ENCODE measurements at places on chromosomes 6 and 20.

DNA sequence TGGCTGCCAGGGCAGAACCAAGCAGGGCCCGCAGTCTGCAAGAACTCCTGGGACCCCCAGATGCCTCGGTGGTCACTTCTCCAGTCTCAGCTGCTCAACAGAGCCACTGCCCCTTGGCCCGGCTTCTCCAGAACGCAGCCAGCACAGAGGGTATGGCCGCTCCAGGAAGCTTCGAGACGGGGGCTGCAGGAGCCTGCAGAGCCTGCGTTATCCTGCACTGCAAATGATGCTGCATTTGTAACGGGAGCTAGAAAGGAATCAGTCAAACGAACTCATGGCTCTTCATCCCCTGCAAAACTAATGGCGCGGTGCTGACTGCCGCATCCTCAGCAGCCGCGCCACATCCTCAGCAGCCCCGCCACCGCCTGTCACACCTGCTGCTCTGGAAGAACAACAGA is 254.9 kb downstream of the TAF4 start:
- no peak for DNase-seq

DNA sequence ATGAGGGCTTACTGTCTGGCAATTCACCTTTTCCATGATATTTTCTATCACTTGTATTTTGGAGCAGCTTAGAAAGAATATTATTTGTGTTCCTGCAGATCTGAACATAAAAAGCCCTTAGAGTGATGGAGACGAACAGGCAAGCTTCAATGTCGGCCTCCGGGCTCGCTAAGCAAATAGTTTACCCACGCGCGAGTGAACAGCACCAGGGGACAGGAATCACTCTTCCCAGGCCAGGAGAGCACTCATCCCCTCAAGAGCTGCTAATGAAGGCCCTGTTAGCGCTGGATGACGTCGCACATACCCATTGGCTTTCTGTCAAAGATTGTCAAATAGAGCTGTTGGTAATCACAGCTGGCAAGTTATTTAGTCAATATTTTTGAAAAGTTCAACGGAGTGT is 395.7 kb downstream of the ZFAND3 start:
- no peak for DNase-seq

- no peak for DNase-seq
Measured at GRCh38 chr6:18693881-18694280, 306.7 kb downstream of the RNF144B start.

GRCh38 chr6:52139985-52140680 is 46.0 kb upstream of the IL17A start:
- DNase-seq, result no peak

GRCh38 chr6:168071620-168072019 is 7.4 kb downstream of the FRMD1 start:
- no peak for DNase-seq

DNA sequence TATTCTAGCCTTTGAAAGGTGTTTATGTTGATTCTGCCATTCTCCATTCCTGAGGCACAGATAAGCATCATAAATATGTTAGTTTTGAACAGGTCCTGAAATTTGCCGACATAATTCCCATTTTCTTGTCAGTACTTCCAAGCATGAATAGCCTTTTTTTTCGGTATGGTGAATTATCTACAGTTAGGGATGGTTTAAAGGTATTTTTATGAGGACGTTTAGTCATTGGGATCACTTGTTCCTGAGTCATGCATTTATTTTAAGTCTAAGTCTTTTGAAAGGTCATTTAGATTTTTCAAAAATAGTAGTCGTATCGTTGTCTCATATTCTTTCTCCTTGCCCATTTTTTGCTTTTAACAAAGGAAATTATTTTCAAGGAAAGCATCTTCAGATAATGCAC is 98.7 kb downstream of the PHACTR3 start:
- DNase-seq, result no peak

GRCh38 chr6:7914991-7915789 is 4.6 kb upstream of the TXNDC5 start:
- no peak for DNase-seq

- no peak for DNase-seq
Measured at GRCh38 chr6:133393891-133394290, 152.7 kb downstream of the EYA4 start.

GRCh38 chr6:168226902-168227318 is 92.7 kb downstream of the DACT2 start:
- no peak for DNase-seq

DNA sequence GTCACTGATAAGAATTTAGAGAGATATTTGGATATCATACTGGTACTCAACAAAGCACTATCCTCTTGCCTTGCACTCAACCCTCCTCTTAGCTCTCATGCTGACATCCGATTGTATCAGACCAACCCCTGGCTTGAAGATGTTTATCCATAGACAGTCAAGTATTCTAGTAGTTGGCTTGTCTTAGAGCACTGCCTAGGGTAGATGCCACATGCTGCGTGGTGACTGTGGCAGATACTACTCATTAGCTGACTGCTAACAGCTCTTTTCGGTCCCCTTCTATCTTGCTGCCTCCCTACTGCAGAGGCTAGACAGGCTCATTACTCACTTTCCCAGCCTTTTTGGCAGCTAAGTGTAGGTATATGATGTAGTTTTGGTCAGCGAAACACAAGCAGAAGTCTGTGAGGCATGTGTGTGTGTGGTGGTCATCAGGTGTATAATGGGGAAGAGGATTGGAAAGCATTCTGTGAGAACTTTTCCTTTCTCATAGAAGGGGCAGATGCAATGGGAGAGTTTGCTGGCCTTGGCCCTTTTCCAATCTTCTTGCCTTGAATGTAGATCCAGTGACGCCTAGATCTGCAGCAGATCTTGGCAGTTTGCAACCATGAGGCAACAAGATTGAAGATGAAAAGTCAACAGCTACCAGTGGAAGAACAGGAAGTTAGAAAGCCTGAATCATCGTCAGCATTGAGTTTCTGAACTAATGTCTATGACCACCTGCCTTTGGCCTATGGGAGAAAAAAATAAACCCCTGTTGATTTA is 4.4 kb upstream of the IFNGR1 start:
- DNase-seq, result no peak

DNA sequence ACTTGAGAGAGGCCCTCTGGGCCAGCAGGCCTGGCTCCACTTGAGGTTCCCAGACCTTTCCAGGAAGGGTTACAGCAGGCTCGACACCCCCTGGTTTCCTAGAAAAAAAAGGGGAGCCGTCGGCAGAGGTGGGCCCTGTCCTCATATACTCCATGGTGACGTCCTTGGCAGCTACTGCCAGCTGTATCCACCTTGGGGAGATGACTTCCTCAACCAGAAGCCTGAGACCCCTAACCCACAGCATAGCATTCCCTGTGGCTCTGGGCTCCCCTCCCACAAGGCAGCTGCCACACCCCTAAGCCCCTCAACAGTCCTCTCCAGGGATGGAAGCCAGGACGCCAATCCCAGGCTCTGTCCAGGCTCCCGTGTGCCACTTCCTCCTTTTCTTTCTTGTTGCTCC is 294.8 kb downstream of the CDC5L start:
- no peak for DNase-seq

DNA sequence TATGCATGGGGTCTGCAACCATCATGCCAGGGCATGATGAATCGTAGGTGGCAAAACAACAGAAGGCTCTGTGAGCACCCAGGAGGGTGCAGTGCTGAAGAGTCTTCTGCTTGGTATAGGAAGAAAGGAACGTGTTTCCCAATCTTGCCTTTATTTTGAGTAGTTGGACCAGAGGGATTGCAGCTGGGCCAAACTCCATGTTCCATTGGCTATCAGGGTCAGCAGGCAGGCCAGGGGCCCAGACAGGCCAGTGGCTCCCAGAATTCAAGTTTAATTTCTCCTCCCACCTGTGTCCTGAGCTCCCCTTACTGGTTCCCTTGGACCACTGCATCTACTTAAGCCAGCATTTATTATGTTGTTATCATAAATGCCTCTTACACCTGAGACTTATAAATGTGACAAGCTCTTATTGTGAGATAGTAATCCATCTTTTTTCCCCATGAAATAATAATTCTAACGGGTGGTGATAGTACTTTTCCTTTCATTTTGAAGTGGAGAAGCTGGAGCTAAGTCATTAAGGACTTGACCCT is 918 bp upstream of the TRIM38 start:
- no peak for DNase-seq

All from stimulated activated CD4-positive, alpha-beta T cell treated with anti-CD3 and anti-CD28 coated beads, Interleukin-2, amount 100 ng/mL, for 4 hours (primary cell).